ENCODE measurements at places on chromosomes 2 and 18. TPM values are rescaled to one million over a fixed set of nuclear protein-coding genes. Genes with fewer than 3 reads are reported as not detected.

CD8B2 gene
- polyA plus RNA-seq = not detected

SNRNP27 gene
- 91.9 TPM for polyA plus RNA-seq

FBXO41 gene
- polyA plus RNA-seq = 1.7 TPM

ALKAL2 gene
- polyA plus RNA-seq = 1.1 TPM

HNMT gene
- polyA plus RNA-seq = not detected

IRS1 gene
- polyA plus RNA-seq = 0.50 TPM

GAREM2 gene
- polyA plus RNA-seq = 0.42 TPM

RAB6C gene
- polyA plus RNA-seq = not detected

LRRTM4 gene
- polyA plus RNA-seq = not detected

STAMBP gene
- 47.3 TPM for polyA plus RNA-seq

LDAH gene
- polyA plus RNA-seq = 11.0 TPM

TMEM247 gene
- not detected for polyA plus RNA-seq

Data from naive B cell (primary cell).